HT-29 (cell line): ENCODE measurements at places on chromosomes 4 and X.

- no peak for DNase-seq
Observed at GRCh38 chrX:110987292-110987691, 108.7 kb upstream of the PAK3 start.

DNA sequence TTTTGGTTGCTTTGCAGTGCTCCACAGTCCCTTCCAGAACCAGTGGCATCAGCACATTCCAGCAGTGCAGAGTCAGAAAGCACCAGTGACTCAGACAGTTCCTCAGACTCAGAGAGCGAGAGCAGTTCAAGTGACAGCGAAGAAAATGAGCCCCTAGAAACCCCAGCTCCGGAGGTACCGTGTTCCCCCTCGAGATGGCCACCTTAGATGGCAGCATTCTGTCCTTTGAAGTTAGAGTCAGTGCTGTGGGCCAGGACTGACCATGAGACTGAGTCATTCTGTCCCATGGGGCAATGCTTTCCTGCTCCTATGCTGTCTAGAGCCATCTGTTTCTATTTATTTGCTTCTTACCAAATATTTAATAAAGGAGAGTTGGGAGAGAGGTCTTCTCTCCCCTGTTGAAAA is 112.3 kb downstream of the KLHL8 start:
- no peak for DNase-seq

DNA sequence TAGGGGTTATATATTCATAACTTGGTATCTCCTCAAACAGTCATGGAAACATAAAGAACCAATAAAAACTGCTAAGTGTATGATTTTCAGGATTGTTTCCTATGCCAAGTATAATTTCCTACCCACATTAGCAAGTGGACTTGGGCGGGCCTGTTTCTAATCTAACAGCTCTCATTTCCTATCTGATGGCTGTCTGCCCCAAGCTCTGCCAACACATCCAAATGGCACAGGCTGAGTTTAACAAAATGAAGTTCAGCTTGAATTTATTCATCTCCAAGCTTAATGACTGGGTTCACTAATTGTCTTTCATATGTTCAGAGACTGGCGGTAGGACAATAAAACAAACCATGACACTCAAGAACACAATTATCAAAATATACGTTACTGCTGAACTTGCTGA is 55.5 kb upstream of the S100G start:
- DNase-seq, result no peak

DNA sequence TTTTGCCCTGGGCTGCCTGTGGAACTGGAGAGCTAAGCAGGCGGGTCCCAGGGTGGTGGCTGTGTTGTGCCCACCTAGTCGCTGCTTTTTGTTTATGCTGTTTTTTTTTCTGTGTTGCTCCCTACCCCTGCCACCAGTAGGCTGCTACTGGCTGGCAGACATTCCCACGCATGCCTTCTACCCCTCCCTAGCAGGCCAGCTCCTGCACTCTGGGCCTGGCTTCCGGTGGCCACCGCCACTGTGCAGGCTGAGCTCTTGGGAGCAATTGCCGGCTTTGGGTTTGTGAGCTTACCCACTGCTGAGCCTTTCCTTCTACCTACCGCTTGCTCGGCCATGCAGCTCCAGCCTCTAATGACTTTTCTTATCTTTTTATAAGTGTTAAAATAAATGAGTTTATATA is 57.6 kb downstream of the RBM46 start:
- no peak for DNase-seq

- peak; percentile 56 for DNase-seq
Observed at GRCh38 chr4:164731827-164732474, 22.0 kb upstream of the SMIM31 start.

- DNase-seq, result no peak
Observed at GRCh38 chr4:168731706-168732414, 235.0 kb downstream of the PALLD start.

- no peak for DNase-seq
Observed at GRCh38 chrX:57519578-57520118, 72.2 kb upstream of the ZXDB start.

GRCh38 chr4:149296503-149296902 is 519.1 kb downstream of the IQCM start:
- DNase-seq, result no peak

- no peak for DNase-seq
Observed at GRCh38 chr4:154231806-154232478, 259.7 kb downstream of the DCHS2 start.

DNA sequence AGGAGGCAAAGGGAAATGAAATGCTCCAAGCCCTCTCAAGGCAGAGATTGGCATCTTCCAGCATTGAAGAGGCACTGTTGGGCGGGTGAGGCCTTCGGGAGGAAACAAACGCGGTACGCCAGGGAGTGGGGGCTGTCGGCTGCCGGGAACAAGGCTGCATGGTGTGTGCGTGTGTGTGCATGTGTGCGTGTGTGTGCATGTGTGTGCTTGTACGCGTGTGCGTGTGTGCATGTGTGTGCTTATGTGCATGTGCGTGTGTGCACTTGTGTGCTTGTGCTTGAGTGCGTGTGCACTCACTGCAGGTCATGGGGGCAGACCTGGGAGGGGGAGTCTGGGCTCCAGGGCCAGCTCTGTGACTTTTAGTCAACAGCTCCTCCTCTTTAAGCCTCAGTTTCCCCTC is 113.6 kb upstream of the ADRA2C start:
- no peak for DNase-seq

- DNase-seq, result no peak
Observed at GRCh38 chrX:7102119-7102518, 45.4 kb upstream of the STS start.

DNA sequence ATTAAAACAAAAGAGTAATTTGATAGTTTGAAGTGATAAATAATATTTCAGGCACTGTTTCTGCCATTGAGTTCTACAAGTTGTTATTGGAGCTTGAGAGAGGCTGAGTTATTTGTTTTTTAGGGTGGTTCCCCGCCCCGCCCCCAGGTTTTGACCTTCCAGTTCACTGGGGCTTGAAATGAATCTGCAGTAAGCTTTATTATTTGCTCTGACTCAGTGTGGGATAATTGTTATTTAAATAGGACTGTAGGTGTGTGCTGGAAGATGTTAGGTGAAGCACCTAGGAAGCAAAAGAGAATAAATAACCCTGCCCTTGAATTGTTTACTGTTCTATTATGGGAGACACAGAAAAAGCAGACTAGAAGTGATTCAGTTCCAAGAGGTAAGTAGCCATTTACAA is 81.2 kb upstream of the KCNIP4 start:
- DNase-seq, result peak; percentile 45

DNA sequence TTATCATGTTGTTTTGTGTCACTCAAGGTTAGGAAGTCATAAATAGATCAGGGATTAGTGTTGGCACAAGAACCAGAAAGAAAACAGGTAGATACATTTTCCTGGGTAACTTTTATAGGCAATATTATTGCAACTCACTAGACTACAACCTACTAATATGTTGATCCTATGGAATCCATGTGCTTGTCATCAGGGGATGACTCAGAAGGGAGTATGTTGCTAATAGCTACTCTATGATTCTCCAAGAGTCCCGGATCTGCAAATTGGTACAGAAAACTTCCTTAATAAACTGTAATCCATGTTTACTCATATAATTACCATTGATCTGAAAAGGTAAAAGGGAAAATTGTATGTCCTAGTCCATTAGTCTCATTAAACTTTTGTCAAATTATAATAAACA is 11.7 kb upstream of the GNRHR start:
- DNase-seq, result no peak

- no peak for DNase-seq
Observed at GRCh38 chr4:170772429-170772828, 682.7 kb upstream of the AADAT start.

DNA sequence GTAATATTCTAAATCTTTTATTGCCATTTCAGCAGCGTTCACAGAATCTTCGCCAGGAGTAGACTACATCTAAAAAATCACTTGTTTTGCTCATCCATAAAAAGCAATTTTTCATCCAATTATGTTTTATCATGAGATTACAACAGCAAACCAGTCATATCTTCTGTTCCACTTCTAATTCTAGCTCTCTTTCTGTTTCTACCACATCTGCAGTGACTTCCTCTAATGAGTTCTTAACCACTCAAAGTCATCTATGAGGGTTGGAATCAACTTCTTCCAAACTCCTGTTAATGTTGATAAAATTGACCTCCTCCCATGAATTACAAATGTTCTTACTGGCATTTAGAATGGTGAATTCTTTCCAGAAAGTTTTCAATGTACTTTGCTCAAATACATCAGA is 174.4 kb upstream of the BRWD3 start:
- no peak for DNase-seq

GRCh38 chr4:78332976-78333375 is 218.6 kb upstream of the ANXA3 start:
- no peak for DNase-seq

GRCh38 chr4:22237155-22237751 is 278.6 kb downstream of the ADGRA3 start:
- DNase-seq, result peak; percentile 72

- no peak for DNase-seq
Observed at GRCh38 chrX:120302434-120302833, 8.8 kb downstream of the TMEM255A start.
